ENCODE measurements at places on chromosomes 6 and 20.
A peak's percentile ranks its signal among the peaks of the same experiment; 100 is the strongest.

DNA sequence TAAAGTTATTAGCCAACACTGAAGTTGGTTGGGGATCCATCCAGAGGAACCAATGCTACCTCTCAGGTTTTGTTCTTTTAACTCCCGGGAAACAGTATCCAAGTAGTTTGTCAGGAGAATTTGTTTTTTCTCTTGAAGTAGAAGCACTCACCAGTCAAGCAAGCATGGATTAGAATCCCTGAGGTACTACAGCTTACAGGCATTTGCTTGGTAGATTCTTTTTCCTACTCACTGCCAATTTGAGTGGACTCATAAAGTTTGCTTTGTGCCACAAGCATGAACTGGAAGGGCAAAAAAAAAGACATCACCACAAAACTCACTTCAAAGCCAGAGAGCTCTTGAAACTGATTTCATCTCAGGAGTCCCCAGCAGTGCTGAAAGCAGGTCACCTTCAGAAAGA, 167.4 kb downstream of the MBOAT1 start:
- no peak for DNase-seq

GRCh38 chr6:134257516-134257915, 60.4 kb downstream of the SGK1 start:
- no peak for DNase-seq

GRCh38 chr6:12892151-12892550, 175.6 kb downstream of the PHACTR1 start:
- no peak for DNase-seq

DNA sequence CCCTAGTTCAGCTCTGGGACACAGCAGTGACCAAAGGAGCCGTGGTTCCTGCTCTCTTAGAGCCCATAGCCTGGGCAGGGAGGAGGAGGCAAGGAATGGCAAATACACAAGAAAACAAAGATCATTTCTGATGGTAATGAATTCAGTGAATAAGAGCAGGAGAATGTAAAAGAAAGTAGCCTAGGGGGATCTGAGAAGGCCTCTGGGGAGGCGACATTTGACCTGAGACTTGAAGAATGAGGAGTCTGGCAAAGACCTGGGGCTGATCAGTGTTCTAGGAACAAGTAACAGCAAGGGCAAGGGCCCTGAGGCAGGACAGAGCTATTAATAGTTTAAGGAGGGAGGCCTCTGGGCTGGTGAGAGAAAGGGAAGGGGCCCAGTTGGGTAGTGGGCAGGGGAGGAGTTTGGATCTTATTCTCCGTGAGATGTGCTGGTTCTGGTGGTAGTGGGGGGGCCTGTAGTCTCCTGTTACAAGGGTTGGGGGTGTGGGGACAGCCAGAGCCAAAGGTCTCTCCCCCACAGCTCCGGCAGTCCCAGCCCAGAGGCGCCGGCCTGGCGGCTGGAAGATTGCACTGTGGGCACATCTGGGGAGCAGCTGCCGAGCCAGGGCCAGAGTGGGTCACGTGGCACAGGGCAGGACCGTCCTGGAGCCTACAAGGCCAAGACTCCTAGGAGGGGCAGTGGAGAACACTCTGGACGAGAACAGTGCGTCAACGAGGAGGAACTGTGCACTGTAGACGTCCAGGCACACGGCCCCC, 9.3 kb upstream of the ID1 start:
- DNase-seq, result no peak

DNA sequence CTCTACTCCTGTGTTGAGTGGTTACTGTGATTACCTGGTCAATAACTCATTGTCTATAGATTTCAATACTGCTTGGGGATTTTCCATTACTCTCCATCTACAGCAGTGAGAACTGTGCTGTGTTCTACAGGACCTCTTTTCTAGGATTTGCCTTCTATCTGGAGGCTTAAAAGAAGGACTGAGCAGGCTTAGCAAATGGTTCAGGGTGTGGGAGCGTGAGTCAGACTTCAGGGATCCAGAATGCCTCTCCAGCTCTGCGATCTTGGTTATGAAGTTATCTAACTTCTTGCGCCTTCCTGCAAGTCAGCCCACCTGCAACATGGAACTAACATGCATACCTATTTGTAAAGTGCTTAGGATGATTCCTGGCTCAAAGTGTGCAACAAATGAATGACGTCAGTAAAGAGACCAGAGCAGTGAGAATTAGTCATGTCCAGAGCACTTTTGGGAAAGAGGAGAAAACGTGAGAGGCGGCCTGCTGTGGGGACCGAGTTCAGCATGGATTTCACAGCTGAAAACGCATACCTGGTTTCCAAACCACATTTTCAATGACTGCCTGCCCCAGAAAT, 610.1 kb upstream of the CDH4 start:
- no peak for DNase-seq

- DNase-seq, result peak; percentile 12
Observed at GRCh38 chr6:13615792-13616120, 621 bp downstream of the NOL7 start.

GRCh38 chr6:3303795-3304411, 45.2 kb downstream of the PSMG4 start:
- DNase-seq, result no peak

DNA sequence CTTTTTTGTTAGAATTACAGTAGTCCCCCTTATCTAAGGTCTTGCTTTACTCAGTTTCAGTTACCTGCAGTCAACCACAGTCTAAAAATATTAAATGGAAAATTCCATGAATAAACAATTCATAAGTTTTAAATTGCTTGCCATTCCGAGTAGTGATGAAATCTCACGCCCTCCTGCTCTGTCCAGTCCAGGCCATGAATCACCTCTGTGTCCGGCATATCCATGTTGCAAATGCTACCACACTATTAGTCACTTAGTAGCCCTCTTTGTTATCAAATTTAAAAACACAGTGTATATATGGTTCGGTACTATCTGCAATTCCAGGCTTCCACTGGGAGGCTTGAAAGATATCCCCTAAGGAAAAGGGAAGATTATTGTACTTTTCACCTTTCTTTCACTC, 164.6 kb upstream of the FAM83B start:
- DNase-seq, result no peak

GRCh38 chr20:2799688-2800520, 523 bp downstream of the CPXM1 start:
- DNase-seq, result no peak

- no peak for DNase-seq
Observed at GRCh38 chr6:109166673-109167072, 71.4 kb downstream of the CEP57L1 start.

DNA sequence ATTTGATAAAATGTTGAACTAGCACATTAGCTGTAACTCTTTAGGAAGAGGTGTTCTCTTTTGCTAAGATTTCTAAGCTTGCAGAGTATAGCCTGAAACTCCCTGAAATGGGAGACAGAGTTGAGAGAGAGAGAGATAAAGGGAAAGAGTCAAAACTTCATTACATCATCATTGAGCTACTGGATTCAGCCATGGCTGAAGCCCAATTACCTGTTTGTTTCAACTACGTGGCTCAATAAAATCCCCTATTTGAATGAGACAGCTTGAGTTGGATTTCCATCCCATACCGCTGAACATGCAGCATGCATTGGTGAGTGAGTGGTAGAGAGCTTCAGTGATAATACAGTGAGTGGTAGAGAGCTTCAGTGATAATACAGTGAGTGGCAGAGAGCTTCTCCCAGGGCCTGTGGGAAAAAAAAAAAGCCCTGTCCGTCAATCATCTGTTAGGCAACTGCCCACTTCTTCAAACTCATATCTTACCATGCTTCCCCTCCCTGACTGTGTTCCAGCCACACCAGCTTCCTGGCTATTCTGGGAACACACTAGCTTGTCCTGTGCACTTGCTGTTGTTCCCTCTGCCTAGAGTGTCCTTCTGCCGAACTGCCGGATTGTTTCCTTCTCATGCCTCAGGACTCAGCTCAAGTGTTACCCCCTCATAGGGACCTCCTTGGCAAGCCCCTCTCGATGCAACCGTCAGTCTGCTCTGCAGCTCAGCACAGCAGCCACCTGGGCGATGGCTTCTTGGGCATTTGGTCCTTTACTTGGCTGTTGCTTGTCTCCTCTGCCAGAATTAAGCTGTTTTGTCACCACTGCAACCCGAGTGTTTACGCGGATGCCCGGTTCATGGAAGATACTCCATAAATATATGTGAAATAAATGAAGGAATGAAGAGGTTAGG, 91.3 kb upstream of the EYA2 start:
- DNase-seq, result no peak

DNA sequence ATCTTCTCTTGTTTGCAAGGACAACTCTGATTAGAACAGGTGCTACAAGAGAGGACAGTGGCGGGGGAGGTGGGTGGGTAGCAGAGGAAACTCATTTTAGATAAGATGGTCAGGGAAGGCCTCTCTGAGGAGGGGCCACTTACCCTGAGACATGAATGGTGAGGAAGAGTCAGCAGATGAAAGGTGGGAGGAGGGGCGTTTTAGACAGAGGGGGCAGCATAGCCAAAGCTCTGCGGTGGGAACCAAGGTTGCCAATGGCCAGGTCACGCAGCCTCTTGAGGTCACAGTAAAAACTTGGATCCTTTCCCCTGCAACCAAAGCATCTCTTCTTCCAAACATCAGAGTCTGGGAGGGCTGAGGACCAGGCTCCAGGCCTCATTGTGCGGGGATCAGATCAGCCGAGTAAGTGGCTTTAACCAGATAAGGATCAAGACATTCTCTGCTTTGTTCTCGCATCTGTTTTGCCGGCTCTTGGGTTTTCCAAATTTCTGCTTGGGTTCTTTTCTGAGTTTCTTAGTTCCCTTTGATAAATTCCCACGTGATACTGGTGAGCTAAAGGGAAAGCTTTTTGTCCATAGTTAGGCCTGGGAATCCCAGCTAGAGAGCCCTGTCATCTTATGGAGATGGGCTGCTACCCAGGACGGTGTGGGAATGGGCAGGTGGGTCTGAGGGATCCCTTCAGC, 5.5 kb upstream of the CD40 start:
- DNase-seq, result no peak

GRCh38 chr6:167819576-167819975, 7.1 kb upstream of the AFDN start:
- DNase-seq, result no peak

- no peak for DNase-seq
Observed at GRCh38 chr6:28603891-28604290, 78.2 kb downstream of the GPX5 start.

- DNase-seq, result no peak
Observed at GRCh38 chr6:160088069-160088783, 33.4 kb upstream of the SLC22A1 start.

GRCh38 chr20:10385850-10386544, 48.0 kb downstream of the MKKS start:
- DNase-seq, result no peak

GRCh38 chr6:153150752-153151440, 19.8 kb upstream of the RGS17 start:
- DNase-seq, result no peak

DNA sequence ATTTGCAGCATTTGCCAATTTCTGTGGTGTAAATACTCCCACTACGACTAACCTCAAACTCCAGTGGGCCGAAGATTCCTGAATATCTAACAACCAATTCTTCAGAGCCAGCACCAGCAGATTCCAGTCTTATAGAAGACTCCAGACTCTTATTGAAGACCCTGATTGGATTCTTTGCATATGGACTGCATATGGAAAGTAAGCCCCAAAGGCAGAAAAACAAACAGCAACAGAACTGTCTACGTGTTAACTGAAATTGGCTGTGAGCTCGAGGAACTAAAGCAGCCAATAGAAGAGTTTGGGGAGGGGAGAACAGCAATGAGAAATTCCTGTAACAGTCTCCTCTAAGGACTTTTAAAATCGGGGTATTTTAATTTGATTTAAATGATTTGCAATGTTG, 19.7 kb upstream of the NRSN1 start:
- DNase-seq, result no peak

DNA sequence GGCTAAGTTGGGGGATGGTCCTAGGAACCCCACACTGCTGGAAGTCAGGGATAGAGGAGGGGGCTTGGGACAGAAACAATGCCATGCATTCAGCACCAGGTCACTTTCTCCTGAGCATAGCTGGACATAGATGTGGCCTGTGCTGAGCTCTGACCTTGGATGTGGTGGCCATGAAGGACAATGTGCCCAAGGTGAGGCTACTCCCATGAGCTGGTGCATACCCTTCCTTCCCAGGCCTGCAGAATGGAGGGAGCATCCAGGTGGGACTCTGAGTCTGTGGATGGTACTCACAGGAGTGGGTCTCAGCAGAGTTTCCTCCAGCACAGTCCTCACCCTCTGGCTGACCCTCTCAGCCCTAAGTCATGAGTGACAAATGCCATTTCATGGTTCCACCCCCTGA, 16.9 kb downstream of the CST9L start:
- no peak for DNase-seq

DNA sequence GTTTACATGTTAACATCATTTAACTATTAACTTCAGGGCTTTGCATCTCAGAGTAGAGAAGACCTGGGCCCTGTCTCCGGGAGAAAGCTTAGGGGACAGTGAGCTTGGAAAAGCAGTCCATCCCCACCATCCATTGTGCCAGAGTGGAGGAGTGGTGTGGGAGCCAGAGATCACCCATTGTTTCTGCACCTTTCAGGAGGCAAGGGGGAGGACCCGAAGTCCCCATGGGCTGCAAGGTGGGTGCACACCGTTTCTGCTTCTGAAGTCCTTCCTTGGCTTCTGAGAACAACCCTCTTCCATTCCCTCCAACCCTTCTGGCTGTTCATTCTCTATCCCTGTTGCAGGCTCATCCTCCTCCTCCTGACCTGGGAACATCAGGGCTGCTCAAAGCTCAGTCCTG, 4.0 kb upstream of the PPP1R3G start:
- DNase-seq, result no peak

- no peak for DNase-seq
Observed at GRCh38 chr20:33099843-33100538, 20.5 kb downstream of the BPIFB4 start.

- DNase-seq, result no peak
Observed at GRCh38 chr20:46275091-46275490, 33.2 kb downstream of the CDH22 start.

GRCh38 chr6:118743746-118744145, 92.4 kb upstream of the CEP85L start:
- DNase-seq, result no peak

DNA sequence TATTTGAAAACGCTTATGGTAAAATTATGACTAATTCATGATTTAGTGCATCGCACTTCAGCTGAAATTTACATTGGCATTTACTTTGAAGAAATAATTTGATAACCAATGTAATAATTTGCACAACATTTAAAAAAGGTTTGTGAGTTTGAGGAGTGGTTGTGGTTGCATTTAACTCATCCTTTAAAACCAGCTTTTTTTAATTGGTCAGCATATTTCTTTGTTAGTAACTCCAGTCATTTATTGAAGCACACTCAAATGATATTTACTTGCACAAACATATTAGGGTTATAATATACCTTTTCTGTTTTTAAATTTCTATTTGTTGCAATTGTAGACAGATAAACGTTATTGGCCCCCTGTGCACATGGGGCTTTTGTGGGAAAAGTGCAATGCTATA, 78.1 kb upstream of the AHI1 start:
- DNase-seq, result no peak

GRCh38 chr6:146363838-146364607, 179.6 kb upstream of the RAB32 start:
- DNase-seq, result no peak

GRCh38 chr6:106132153-106132698, 46.1 kb downstream of the PRDM1 start:
- no peak for DNase-seq

GRCh38 chr6:31179896-31180295, 9.4 kb upstream of the POU5F1 start:
- no peak for DNase-seq

GRCh38 chr6:47203266-47203937, 106.3 kb downstream of the TNFRSF21 start:
- DNase-seq, result no peak

GRCh38 chr6:93105017-93105416, 314.3 kb downstream of the EPHA7 start:
- no peak for DNase-seq

- DNase-seq, result no peak
Observed at GRCh38 chr6:40555092-40555491, 32.1 kb downstream of the LRFN2 start.

- DNase-seq, result no peak
Observed at GRCh38 chr6:119517428-119517827, 167.9 kb upstream of the MAN1A1 start.
